ENCODE measurements at places on chromosomes 4 and X.
A peak's percentile ranks its signal among the peaks of the same experiment; 100 is the strongest.

GRCh38 chrX:130575831-130576389 lies 174.1 kb downstream of the RBMX2 start:
- peak; percentile 2 for DNase-seq

DNA sequence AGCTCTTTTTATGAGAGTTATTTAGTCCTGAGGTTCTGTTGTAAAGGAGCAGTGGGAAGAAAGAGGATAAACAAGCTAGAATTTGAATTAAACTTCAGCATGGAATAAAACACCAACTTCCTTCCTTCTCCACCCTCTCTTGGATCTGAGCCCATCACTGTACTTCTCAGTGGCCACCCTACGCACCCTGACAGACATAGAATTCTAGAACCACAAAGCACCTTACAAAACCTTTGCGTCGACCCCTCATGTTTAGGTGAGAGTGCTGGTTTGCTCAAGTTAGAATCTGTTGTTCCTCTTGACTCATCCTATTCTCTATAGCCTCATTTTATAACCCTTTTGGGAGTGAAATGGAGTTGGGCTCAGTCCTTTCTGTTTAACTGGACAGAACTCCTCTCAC lies 84.6 kb upstream of the RPL34 start:
- no peak for DNase-seq

- no peak for DNase-seq
Observed at GRCh38 chr4:16794816-16795445, 103.5 kb downstream of the LDB2 start.

DNA sequence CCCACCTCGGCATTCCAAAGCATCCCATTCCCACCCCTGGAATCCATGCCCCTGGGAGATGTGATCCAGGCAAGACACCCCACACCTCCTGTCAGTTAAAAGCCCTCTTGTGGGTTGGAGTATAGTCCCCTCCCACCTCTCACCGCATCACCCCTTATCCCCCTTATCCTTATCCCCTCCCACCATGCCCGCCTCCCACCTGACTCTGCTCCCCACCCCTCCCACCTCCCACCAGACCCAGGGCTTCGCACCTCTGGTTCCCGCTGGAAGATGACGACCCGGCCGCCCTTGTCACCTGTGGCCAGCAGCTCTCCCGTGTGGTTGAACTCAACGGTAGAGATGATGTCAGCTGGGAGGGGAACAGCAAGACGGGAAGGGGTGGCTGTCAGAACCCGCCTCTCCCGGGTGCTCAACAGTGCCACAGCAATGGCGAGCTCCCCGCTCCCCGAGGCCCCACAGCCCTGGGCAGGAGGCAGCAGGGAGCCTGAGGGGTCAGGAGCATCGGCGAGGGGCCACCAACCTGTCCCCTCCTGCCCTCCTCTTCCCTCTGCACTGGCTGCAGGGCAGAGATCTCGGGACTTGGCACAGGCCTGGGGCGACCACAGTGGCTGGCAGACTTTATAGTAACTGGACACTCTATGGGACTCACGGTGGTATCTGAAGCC lies 91.5 kb downstream of the PPP2R2C start:
- DNase-seq, result no peak

DNA sequence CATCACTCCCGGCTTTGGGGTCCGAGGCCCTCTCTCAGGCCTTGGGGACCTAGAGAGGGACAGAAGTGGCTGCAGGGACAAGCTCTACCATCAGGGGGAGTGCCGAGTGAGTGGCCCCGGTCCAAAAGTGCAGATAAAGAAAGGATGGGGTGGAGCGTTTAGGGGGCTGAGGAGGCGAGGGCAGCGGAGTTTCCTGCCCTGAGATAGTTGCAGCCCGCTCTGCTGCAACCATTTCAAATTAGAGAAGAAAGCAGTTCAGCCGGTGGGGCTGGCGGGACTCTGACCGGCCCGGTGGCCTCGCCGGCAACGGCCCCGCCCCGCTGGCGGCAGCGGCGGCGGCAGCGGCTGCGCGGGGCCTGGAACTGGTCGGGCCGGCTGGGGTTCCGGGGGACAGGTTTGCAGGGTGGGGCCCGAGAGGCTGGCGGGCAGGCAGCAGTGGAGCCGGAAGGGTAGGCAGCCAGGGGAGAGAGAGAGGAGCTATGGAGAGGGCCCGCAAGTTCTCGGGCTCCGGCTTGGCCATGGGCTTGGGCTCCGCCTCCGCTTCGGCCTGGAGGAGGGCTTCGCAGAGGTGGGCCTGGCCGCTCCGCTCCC lies 7.6 kb downstream of the DLG3 start:
- DNase-seq, result peak; percentile 10

DNA sequence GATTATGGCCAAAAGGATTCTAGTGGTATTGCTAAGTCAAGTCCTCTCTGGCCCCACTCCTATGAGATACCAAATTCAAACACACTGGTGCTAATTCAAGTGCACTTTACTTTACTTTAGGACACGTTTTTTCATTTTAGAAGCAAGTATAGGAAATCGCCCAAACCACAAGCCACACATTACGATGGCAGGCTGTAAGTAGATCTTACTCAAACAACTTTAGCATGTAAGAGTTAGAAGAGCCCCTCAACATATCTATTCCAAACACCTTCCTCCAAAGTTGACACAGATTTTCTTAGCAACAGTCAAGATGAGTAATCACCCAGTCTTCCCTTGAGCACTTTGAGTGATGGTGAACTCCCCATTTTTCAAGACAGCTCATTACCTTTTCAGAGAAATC lies 43.6 kb downstream of the DRD5 start:
- no peak for DNase-seq

DNA sequence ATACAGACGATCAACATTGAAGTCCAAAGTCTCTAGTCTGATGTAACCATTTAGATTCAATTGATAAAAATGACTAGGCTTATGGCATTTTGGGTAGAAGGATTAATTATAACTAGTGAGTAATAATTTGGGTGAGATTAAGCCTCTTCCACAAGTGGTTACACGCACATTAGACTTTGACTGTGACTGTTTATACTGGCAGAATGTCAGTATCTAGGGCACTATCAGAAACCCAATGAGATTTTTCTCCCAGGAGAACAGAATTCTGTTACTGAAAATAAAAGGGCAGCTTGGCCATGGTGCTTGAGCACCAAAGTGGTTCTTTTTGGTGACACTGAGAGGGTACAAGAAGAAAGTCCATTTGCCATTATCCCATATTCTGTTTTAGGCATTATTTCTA lies 3.3 kb downstream of the PLS3 start:
- DNase-seq, result no peak

DNA sequence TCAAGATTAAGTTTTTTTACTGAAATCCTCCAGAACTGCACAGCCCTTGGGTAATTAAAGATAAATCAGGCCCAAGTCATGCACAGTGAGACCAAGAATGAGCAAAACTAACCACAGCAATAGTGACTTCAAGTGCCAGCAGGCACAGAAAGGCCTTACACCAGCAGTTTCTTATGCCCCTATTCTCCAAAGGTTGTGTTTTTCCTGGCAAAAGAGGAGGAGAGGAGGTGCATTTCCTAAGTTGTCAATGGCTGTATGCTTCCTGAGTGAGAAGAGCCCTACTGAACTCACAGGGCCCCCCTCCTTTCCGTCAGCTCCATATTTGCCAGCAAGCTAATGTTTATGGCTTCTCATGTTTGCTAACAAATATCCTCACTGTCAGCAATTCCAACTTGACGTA lies 418.7 kb upstream of the INTU start:
- DNase-seq, result no peak

DNA sequence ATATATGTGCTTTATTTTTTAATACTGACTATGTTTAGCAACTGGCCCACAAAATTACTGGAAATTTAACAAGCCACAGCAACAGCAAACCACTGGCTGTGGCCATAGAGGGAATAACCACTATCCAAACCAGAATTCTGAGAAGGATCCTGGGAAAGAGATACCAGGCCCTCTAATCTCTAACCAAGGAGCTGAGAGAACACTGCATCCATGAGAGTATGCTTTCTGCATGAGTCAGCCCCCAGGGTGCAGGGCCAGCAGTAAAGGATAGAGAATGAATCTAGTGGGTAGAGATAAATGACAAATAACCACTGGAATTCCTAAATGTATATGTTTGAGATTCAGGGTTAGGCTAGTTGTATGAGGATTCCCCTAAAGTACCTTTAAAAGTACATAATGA lies 221.8 kb downstream of the KIT start:
- DNase-seq, result no peak

Measured in NCI-H2029 (cell line).